ENCODE measurements at places on chromosomes 2 and 18. TPM values are rescaled to one million over a fixed set of nuclear protein-coding genes. Genes with fewer than 3 reads are reported as not detected.

Gene RAD51AP2
- not detected for total RNA-seq

Gene C2orf66
- not detected for total RNA-seq

Gene CEP76
- total RNA-seq, result 22.4 TPM

Gene SCN2A
- total RNA-seq, result not detected

Gene MEP1B
- not detected for total RNA-seq

Gene UGT1A3
- total RNA-seq, result not detected

Gene REL
- 4.1 TPM for total RNA-seq

Gene CMPK2
- total RNA-seq, result not detected

Gene TUBA3D
- total RNA-seq, result not detected

DNA sequence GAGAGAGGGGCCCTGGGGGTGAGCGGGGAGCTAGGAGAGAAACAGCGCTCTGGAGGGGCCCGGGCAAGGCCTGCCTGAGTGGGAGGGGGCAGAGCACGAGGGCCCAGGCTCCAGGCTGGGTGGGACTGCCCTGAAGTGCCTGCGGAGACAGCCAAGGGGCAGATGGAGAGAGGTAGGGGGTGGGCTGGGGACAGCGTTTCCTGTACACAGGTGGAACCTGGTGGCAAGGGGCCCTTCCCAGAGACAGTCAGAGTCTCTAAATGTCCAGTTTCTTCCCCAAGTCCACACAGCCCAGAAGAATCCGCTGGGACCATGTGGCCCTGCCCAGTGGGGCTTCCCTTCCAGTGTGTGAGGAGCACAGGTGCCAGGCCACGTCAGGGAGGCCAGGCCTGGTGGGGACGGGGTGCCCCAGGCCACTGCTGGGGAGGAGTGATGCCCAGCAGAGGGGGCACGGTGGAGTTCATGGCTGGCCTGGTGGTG, 1.7 kb upstream of the GPR35 start:
- DNase-seq, result no peak

- DNase-seq, result no peak
Observed at GRCh38 chr18:332721-333510, 65.1 kb upstream of the THOC1 start.

- no peak for DNase-seq
Observed at GRCh38 chr2:22078701-22079100, 954.9 kb downstream of the TDRD15 start.

- no peak for DNase-seq
Observed at GRCh38 chr2:16725549-16725948, 59.9 kb upstream of the CYRIA start.

- DNase-seq, result no peak
Observed at GRCh38 chr18:6374935-6375529, 39.7 kb downstream of the L3MBTL4 start.

- no peak for DNase-seq
Observed at GRCh38 chr2:37387148-37387835, 42.9 kb downstream of the QPCT start.

GRCh38 chr2:11292464-11293255, 51.8 kb downstream of the ROCK2 start:
- DNase-seq, result no peak

- DNase-seq, result no peak
Observed at GRCh38 chr2:128196471-128196931, 105.5 kb downstream of the UGGT1 start.

- no peak for DNase-seq
Observed at GRCh38 chr2:184920451-184920965, 322.2 kb downstream of the ZNF804A start.

DNA sequence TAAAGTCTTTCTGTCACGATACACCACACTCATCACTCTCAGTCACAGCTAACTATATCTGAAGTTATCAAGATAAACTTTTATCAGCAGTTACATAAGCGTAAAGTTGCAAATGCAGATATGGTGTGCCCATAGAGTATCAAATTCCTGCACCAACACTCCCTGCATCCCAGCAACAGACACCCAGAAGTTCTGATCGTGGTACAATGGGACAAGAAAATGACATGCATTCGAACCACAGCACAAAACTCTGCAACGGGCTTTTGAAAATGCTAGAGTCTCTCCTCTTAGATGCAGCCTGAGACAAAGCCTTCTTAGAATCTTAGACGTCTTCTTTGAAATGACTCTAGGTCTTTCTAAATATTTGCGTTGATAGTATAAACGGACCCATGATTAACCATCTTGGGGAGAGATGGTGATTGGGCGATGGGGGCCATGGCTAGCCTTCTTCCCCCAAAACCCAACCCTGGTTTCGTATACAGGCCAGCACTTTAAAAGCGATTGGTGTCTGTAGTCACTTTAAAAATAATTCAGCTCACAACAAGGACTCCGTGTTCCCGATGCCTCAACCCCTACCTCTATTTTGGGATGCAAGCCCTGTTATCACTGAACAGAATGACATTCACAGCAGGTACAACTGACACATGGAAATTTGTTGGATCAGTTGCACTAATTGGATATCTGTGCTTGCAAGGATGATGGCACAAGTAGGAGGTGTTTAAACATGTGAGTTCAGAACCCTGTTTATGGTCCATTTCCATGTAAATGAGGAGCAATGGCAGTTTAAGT, 286.6 kb downstream of the MYT1L start:
- peak; percentile 88 for DNase-seq

- DNase-seq, result no peak
Observed at GRCh38 chr2:224876522-224876921, 160.4 kb upstream of the CCDC195 start.

DNA sequence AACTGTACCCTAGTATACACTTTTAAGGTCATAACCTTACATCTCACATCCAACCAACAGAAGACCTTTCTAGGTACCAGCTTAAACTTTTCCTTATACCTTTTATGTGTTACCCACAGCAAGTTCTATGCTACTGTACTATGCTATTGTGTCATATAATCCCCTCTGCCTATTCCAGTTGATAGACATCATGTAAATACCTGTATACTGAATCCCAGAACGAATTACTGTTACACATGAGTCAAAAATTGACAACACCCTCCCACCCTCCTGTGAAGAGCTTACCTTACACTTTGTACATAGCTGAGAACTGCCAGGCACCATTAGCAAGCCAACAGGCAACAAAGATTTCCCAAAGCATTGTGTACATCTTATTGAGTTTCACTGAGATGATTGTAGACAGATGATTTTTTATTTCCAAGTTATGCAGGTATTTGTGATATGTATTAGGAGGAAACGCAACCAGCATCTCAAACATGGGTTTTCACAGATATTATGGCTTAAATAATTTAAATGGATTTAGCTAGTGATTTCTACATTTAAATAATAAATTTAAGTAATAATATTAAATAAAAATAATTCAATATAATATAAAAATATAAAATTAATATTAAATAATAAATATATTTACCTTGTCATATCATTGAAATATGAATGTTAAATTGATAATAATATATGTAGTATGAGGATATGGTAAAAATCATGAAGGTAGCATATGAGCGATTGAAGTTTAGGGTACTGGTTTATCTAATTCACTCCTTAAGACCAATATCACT, 43.0 kb upstream of the ANKRD44 start:
- DNase-seq, result no peak

DNA sequence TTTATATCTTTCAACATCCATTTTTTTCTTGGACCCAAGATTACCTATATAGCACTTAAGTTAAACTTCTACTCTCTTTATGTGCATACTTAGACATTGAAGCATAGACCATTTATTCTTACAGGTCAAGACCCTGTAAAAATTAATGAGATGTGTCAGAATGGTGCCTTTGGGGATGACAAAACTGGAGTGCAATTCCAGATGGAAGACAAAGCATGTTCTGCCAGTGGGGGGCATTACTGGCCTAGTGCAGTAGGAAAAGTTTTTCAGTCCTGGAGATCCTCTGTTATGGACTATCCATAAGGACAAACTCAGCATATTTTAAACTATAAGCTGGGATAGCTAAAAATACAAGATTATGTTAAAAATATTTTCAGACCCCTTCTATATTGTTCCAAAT, 57.8 kb upstream of the MMADHC start:
- peak; percentile 10 for DNase-seq

DNA sequence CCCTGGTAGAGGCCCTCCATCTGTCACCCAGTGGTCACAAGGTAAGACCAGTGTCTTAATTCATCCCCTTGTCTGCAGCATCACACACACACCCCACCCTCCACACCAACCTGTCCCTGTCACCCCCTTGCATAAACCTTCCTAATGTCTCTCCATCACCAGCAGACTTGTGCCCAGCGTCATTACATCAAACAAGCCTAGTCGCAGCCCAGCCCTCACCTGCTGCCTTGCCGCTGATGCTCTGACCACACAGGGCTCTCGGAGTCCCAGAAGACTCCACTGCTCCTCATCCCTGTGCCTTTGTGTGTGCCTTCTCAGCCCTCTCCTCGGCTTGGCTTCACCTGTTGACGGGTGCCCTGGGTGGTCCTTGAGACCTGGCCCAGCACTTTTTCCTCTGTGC, 171.2 kb downstream of the GLI2 start:
- no peak for DNase-seq

GRCh38 chr2:240728827-240729226, 37.2 kb downstream of the AQP12A start:
- DNase-seq, result no peak

DNA sequence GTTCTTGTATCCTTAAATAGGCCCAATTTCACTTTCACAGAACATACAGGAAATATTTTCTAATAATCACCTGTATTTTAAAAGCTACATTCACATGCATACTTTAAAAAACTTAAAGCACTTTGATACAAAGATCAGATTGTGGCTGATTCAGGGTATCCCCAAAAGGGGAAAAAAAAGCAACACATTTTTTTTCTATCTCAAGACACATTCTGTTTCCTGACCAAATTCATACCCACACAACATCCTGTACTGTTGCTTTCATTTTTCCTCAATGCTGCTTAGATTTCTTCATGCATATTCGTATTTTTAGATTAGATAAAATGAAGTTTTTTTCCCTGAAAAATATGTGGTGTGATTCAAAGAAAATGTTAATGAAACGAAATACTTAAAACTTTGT, 122.5 kb downstream of the TMEFF2 start:
- DNase-seq, result no peak

GRCh38 chr2:190156530-190157212, 94.1 kb upstream of the MSTN start:
- DNase-seq, result no peak

DNA sequence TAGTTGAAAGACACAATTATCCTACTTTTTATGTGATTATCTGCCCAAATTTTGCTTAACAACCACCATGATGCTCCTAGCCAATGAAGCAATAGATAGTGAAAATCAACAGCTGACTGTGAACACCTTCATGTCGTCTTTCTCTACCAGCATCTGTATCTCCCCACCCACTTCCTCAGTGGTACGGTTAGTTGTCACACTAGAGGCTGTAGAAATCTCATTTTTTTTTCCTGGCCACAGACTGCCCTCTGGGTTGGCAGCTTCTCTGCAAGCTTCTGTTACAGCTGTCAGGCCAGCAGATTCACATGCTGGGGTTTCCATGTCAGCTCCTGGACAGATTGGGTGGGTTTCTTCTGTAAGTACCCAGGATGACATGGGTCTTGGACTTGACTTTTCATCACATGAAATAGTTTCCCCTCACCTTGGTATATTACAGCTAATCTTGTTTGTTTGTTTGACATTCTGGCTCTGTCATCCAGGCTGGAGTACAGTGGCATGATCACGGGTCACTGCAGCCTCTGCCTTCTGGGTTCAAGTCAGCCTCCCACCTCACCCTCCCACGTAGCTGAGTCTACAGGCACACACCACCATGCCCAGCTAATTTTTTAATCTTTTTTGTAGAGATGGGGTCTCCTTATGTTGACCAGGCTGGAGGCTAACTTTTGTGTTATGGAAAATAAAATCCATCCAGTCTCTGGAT, 24.3 kb downstream of the STAT4 start:
- no peak for DNase-seq

DNA sequence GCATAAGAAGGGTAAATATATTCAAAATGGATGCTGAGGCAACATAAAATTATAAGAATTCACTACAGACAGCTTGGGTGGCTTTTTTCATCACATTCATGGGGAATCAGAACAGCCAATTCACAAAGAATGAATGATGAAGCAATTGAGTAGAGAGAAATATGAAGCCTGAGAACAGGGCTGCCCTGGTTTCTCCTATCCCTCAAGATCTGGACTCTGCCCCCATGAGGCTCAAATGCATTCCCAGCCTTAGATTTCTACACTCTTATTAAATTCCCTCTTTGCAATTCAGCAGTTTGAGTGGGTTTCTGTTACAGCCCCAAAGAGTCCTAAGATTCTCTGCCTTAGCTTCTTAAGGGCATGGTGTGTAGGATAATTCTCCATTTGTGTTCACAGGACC, 172.5 kb downstream of the MAIP1 start:
- peak; percentile 24 for DNase-seq

DNA sequence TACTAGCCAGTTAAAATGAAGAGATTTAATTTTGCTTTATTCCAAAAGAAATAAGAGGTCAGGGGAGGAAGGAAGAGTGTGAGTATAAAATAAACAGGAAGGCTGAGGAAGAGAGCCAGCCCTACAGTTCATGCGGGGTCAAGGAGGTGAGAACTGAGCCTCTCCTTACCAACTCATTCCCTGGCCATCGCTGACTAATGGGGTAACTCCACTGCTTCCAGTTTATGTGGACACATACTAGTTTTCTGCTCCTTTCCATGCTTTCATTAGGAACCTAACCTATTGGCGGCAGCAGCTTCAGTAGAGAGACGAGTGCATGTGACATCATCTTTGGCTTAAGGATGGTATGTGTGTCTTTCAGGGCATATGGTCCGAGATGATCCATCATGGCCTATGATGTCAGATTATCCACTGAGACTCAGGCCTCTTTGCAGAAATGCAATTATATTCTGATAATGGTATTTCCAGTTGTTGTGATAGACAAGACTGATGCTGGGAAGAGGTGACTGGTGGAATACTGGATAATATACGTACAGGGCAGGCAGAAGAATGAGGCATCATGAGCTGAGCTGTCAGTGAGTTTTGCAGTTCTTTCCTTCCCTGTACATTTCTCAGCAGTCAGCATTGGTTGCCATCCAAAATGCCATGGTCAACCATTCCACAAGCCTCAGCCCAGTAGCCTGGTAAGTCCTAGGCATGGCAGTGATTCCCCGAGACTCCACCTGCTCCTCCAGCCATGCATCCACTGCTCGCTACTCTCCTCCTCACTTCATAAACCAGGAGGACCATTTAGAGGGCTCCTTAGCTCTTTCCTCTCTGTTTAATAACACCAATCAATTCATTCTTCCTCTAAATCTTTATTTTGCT, 184.6 kb upstream of the OSR1 start:
- no peak for DNase-seq

- no peak for DNase-seq
Observed at GRCh38 chr2:196234672-196235071, 63.3 kb upstream of the STK17B start.

DNA sequence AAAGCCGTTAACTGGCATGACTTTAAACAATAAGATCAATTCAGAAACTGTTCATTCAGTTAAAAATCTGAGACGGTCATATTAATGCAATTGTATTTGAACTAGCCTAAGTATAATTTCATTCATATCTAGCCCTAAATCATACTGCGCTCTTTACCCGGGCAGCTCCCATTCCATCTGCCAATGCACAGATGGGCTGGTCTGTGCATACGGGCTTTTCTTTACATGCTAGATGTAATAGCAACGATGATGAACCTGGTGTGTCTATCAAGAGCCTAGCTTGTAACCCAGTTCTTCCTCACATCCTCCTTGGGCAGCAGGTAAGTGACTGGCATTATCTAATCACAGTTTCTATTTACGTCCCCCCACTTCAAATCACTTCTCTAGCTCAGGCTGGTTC, 631.5 kb upstream of the KLHL29 start:
- DNase-seq, result no peak
